Osteoblast (primary cell): ENCODE measurements at places on chromosomes 3 and 15. TPM values are rescaled to one million over a fixed set of nuclear protein-coding genes. Genes with fewer than 3 reads are reported as not detected.

Gene CADPS
- total RNA-seq: 3.2 TPM in 1 of 2 replicates, not detected in the other

Gene TTLL13
- under 0.01 TPM in 2 replicates for total RNA-seq

Gene MRPL3
- 82.8 and 92.6 TPM in 2 replicates for total RNA-seq

Gene POLR2M
- total RNA-seq: 154 and 416 TPM in 2 replicates

Gene CCR8
- total RNA-seq: not detected in 2 replicates

Gene NDUFB5
- total RNA-seq: 103 and 108 TPM in 2 replicates

Gene ACSBG1
- total RNA-seq: under 0.01 TPM in 2 replicates

Gene OSTN
- total RNA-seq: under 0.01 TPM in 1 of 2 replicates, not detected in the other

Gene DNAH1
- 8.0 and 8.7 TPM in 2 replicates for total RNA-seq

Gene CAMK1
- 22.1 and 25.9 TPM in 2 replicates for total RNA-seq

Gene PYGO1
- 15.6 and 18.0 TPM in 2 replicates for total RNA-seq

Gene ANKRD63
- total RNA-seq: not detected in 2 replicates

Gene SCG5
- 6.8 and 9.0 TPM in 2 replicates for total RNA-seq

Gene GATM
- 0.59 and 0.72 TPM in 2 replicates for total RNA-seq

Gene CIDEC
- total RNA-seq: not detected in 2 replicates

Gene GLDN
- total RNA-seq: 0.59 and 1.1 TPM in 2 replicates

Gene HIGD2B
- under 0.01 TPM in 1 of 2 replicates, not detected in the other for total RNA-seq

Gene NUP210
- under 0.01 TPM in 2 replicates for total RNA-seq

Gene PLCH1
- under 0.01 and 0.36 TPM in 2 replicates for total RNA-seq

Gene RARB
- total RNA-seq: 4.1 and 7.6 TPM in 2 replicates

Gene KY
- 2.1 and 3.6 TPM in 2 replicates for total RNA-seq

Gene CHRNA5
- total RNA-seq: 0.29 and 0.36 TPM in 2 replicates

Gene MEIS2
- 14.7 and 17.7 TPM in 2 replicates for total RNA-seq

Gene BCL2A1
- 0.29 TPM in 1 of 2 replicates, not detected in the other for total RNA-seq

Gene CHRFAM7A
- under 0.01 and 0.72 TPM in 2 replicates for total RNA-seq

Gene VEPH1
- total RNA-seq: 23.2 and 25.3 TPM in 2 replicates

Gene UPK1B
- total RNA-seq: 0.29 and 0.36 TPM in 2 replicates

Gene SLC28A1
- not detected in 2 replicates for total RNA-seq

Gene SEMA7A
- 30.4 and 36.2 TPM in 2 replicates for total RNA-seq

Gene GOLGA8J
- total RNA-seq: 0.29 TPM in 1 of 2 replicates, not detected in the other

Gene DAZL
- total RNA-seq: not detected in 2 replicates

Gene RTP1
- total RNA-seq: not detected in 2 replicates

Gene LSMEM2
- total RNA-seq: not detected in 2 replicates
